ENCODE measurements at places on chromosomes 12 and 14.

DNA sequence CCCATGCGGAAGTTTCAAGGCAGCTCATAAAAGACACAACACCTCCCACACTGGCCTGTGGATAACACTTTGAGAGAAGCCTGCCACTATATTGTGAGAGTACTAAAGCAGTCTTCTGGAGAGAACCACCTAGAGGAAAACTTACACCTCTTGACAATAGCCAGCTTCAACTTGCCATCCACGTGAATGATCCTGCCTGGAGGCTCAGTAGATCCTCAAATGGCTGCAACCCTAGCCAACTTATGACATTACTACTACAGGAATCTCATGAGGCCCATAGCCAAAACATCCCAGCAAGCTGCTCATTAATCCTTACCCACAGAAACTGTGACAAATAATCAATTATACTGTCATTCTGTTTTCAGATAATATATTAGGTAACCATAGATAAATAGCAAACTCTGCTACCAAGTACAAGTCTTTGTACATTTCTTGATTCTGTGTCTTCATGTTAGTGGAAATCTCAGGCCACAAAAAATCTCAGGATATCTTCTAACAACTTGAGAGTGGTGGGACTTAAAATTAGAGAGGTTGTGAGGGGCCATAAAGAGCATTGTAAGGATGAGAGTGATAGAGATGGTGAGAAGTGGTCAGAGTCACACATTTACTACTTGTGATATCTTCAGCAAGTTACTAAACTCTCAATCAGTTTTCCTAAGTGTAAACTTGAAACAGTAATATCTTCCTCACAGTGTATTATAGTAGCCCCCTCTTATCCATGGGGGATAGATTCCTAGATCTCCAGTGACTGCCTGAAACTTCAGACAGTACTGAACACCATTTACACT lies 368.0 kb downstream of the C12orf50 start:
- no peak for DNase-seq

- DNase-seq = peak; percentile 49
Observed at GRCh38 chr14:61460718-61461611, 139.6 kb downstream of the PRKCH start.

DNA sequence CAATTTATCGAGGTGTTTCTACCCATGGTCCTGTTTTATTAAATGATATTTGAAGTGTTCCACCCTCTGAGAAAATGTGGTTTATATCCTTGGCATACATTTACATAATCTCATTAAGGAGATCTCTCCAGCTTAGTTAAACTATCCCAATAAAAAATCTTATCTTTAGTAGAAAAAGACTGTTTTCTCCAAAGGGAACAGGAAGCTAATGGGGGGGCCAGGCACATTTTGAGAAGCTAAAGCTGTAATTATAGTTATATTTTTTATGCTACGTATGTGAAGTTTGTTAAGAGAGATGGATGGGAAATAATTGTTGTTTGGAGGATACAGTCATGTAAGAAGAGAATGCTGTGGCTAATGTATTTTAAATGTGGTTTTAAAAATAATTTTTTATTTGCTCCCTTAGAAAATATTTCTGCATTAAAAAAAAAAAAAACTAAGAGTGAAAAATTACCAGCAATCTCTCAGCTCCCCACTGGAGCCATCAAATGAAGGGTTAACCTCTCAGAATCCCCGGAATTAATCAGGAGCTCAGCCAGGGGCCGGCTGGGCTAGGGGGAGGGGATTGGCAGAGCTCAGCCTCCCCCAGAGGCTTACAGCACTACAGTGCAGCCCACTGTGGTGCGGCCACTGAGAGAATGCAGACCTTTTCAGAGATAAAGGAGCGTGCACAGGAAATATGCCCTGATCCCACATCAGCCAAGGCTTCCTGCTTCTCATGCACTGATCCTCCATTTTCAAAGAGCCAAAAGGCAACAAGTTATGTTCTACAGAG lies 185.8 kb downstream of the EGLN3 start:
- DNase-seq = no peak

GRCh38 chr14:54582334-54582733 lies 15.4 kb downstream of the SAMD4A start:
- DNase-seq = no peak

GRCh38 chr12:31759632-31760459 lies 31.0 kb upstream of the AMN1 start:
- no peak for DNase-seq

DNA sequence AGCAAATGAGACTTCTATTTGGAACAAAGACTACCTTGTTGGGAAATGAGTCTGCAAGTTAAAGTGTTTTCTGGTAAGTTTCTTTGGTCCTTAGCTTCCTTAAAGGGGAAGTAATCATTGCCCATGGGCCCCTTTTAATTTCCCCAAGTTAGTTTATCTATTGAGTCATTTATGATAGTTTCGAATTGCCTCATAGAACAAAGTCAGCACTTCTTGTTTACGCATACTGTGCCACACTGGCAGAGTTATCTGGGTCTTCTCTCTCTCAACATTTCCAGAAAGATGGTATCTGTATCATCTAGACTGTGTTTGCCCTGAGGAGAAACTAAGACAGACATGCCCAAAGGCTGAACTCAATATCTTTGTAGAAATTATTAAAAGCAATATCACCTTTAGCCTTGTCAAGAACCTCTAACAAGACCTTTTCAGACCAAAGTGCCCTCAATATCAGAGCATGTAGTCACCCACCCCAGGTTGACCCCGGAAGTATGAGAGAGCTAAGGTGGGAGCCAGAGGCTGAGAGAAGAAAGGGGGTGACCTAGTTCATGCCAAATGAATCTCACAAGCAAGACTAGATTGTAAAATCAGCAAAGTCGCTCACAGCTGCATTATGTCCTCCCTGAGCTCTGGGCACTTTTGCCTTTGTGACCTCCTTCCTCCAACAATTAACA lies 40.0 kb downstream of the GPR65 start:
- no peak for DNase-seq

- DNase-seq = no peak
Observed at GRCh38 chr14:22877000-22877501, 5.5 kb downstream of the LRP10 start.

GRCh38 chr12:69433653-69434052 lies 36.5 kb upstream of the FRS2 start:
- no peak for DNase-seq

GRCh38 chr14:76375484-76375883 lies 453 bp upstream of the ESRRB start:
- DNase-seq = no peak

- no peak for DNase-seq
Observed at GRCh38 chr12:84542289-84542688, 370.3 kb downstream of the SLC6A15 start.

GRCh38 chr12:116406529-116406928 lies 129.0 kb upstream of the MED13L start:
- DNase-seq = peak; percentile 89

- no peak for DNase-seq
Observed at GRCh38 chr12:105221583-105222283, 14.2 kb downstream of the APPL2 start.

GRCh38 chr14:32197919-32198318 lies 3.9 kb upstream of the RNU6-7 start:
- DNase-seq = no peak

DNA sequence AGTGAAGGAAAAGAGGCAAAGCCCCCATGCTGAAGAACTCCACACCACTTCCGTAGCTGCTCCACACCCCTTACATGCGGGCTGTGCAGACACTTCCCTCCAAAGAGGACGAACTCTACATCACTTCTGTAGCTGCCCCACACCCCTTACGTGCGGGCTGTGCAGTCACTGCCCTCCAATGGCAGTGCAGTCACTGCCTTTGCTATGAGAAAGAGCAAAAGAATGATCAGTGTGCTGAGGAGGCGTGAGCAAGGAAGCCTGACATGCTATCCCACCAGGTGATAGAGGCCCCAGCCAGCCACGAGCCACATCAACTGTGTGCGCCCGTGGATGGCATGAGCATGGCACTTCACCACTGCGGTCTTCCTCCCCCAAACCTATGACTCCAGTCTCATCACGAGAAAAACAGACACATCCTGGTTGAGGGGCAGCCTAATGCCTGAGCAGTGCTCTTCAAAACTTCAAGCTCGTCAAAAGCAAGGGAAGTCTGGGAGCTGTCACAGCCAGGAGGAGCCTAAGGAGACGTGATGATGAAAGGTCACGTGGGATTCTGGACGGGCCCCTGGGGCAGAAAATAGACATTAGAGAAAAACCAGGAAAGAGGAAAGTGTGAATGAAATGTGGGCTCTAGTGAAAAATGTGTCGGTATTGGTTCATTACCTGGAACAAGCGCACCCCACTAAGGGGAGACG lies 60.8 kb upstream of the C14orf180 start:
- DNase-seq = no peak

DNA sequence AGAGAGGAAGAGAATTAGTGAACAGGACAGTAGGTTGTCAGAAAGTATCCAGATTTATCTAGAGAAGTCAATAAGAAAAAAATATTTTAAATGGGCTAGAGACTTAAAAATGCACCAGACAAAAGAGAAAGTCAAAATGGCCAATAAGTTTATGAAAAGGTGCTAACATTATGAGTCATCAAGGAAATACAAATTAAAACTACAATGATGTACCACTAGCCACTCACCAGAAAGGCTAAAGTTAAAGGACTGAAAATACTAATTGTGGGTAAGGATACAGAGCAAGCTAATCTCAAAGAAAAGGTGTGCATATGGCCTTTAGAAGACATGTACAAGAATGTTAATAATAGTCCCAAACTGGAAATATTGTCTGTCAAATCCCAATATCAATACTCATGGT lies 37.7 kb downstream of the C12orf50 start:
- DNase-seq = no peak

DNA sequence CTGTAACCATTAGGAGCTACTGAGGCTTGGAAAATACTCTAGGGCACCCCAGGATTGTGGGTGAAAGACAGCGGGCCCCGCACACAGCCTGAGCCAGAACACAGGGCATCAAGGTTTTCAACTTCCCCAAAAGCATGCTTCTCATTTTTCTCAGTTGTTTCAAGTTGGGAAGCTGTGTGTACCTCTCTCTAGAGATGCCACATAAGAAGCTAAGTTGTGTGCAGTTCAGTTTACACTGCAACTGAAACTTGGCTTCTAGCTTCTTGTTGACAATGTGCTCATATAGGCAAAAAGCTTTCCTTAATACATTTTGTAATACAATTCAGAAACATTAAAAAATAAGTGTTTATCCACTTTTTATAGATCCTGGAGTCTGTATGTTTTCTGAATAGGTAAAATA lies 88.1 kb upstream of the PTPRR start:
- DNase-seq = no peak

GRCh38 chr14:50396631-50397389 lies at the start of gene CDKL1:
Gene CDKL1, minus strand, starts transcription at chr14:50396881. Its CDS starts 1,013 bp downstream, at chr14:50395868.
- peak; percentile 74 for DNase-seq

DNA sequence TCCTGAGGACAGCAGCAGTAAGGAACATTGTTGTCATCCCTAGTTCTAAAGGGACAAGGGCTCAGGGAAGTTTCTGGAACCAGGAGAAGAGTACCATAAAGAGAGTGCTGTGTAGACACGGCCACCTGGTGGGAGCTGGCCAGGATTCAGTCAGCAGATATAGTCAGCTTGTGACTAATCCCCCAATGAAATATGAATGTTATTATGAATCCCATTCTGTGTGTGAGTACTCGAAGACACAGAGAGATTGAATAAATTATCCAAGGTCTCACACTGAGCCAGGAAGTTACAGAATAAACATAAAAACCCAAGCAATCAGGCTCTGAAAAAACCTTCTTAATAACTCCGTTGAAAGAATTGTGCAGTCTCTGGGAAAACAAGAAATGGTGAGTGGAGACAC lies 1359.5 kb downstream of the AACS start:
- DNase-seq = no peak

- no peak for DNase-seq
Observed at GRCh38 chr14:36517242-36518030, 2.6 kb downstream of the NKX2-1 start.

DNA sequence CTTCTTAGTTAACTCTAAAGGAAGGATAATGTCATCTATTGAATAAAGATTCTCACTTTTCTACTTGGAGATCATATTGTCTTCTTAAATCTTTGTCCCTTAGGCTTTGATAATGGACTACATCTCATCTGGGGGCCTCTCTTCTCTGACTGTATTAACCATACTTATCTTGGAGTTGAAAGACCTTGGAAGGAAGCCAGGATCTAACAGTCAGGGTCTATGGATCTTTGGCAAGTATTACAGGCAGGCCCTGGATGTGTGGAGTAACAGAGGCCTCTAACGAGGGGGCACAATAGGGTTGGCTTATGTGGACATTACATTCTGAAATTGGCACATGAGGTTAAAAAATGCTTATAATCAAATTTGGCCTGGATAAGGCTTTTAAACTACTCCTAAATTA lies 513.8 kb downstream of the NRXN3 start:
- no peak for DNase-seq

DNA sequence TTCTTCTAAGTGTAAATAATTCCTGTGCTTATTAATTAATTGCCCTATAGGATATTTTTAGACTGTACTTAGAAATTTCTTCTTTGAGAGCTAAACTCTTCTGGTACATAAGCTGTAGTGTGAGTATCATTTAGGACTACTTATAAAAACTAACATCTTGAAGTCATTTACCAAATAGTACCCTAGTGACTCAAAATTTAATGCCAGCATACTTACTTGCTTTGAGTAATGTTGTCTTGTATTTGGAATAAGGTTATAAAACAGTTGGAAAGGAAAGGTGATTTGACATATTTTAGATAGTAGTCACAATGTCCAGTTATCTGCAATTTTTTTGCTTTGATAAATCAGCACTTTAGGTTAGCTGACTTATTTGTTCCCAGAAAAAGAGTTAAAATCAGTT lies 39.1 kb downstream of the SPATA7 start:
- DNase-seq = no peak

- DNase-seq = no peak
Observed at GRCh38 chr14:50022661-50023060, 93.7 kb downstream of the VCPKMT start.

DNA sequence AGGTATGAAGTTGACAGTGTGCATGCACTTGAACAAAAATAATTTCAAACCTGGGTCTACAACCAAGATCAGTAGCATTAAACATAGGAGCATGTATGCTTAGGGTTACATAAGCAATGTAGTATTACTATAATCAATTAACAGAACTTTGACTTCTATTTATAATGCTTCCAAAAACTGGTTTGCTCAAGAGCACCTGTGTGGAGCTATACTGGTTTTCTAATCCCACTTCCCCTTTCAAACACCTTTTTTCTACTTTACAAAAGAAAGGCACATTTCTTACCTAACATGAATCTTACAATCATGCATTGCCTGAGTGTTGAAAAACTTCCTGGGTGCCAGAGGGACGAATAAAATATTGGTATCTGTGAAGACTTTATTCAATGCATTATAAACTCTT lies 72.7 kb downstream of the EFCAB11 start:
- no peak for DNase-seq

Measured in myocyte (in vitro differentiated cells).